Glomerular endothelial cell (primary cell): ENCODE measurements at places on chromosomes 12 and 14. TPM values are rescaled to one million over a fixed set of nuclear protein-coding genes. Genes with fewer than 3 reads are reported as not detected.

DNA sequence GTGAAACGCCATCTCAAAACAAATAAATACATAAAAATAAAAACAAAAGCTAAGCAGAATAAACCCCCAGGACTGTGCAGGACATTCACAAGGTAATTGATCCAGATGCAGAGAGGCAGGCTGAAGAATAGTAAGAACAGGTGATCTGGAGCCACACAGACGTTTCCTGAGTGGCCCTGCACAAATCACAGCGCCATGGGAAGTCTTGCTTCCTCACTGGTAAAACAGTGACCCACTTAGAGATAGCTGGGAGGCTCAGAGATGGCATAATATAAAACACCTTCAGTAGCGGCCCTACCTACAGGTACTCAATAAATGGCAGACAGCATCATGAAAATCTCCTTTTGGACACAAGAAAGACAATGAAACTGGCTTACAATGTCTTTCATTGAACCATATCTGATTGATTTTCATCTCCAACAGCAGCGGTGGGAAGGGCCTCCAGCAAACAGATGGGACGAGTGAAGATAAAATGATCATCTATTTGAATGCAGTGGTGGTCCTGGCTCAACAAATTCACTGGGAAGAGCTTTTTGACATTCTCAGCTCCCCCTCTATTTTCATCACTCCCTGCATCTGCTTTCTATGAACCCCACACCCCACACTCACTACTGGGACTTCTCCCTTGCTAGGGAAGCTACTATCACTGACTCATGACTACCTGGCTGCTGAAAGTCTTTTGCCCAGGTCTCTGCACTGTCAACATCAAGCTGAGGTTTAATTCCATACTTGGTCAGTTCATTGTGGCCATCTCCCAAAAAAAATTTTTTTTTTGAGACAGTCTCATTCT lies 63.9 kb downstream of the FOXN3 start:
- no peak for DNase-seq

- no peak for DNase-seq
Measured at GRCh38 chr12:108198043-108198442, 69.0 kb downstream of the WSCD2 start.

DNA sequence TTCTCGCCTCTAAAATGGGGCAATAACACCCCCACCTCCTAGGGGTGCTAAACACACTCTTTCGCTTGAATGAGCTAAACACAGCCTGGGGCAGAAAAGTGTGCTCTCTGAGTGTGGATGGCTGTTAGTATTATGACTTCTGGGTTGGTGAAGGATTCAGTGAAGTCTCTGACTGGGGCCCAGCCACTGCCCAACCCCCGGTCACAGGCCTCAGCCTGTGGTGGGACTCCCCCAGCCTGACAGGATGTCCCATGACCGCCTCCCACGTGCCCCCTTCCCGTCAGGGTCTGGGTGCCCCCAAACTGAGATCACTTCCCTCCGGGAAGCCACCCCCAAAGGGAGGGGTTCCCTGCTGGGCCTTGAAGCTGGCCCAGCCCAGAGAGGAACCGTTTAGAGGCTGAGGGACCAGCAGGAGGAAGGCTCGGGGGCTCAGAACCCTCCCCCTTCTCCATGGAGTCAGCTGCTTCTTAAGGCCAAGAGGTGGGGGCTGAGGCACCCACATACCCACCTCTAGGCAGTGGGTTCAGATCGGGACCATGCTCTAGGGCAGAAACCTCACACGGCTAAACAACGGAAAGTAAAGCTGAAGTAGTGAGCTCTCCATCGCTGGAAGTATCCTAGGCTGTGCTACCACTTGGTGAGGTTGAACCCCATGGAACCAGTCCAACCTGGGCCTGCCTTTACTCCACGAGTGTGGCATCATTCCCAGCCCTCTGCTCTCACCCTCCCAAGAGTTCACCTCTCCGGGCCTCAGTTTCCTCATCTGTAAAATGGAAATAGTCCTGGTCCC lies 13.8 kb downstream of the DTX1 start:
- no peak for DNase-seq

GRCh38 chr14:102901633-102902032 lies 20.8 kb upstream of the AMN start:
- no peak for DNase-seq

SLC5A8 gene
- not detected in 2 replicates for total RNA-seq

YEATS4 gene
- total RNA-seq: 17.9 and 26.6 TPM in 2 replicates

- DNase-seq: no peak
Measured at GRCh38 chr12:110684312-110684836, 4.5 kb downstream of the HVCN1 start.

DNA sequence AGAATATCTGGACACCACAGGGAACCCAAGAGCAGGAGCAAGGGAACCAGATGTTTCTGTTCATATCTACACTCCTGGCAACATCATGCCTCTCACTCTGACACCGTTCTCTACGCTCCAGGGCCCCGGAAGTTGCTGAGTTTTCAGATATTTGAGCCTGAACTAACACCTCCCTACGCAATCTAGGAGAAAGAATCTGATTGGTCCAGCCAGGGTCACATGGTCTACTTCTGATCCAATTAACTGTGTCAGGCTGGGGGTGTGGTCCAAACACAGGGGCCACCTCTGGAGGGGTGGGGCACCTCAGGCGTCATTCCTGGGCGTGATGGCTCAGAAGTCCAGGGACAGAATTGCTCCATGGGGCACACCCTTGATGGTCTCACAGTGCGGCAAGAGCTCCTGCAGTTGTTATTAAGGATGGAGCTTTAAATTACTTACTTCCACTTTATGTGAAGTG lies 165.5 kb downstream of the PTPN11 start:
- no peak for DNase-seq

DNA sequence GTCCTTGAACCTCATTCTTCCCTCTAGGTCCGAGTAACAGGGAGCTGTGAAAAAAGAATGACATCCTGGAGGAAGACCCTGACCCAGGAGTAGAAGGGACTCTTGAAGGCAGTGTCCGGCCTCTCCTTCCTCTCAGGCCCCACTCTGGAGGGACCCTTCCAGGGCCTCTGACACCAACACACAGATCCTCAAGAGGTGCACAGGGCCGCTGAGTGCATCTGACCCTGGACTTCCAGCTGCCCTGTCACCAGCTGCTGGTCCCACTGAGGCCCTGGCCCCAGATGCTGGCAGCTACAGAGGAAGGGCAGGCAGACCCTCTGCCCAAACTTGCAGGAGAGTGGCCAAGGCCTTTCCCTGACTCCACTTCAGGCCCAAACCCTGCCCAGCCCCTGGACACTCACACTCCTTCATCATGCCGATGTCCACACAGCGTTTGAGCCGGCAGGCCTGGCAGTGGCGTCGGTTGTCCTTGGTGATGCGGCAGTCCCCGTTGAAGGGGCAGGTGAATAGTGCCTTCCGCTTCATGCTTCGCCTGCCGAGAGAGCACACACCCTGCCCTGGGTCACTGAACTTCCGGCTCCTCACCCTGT lies 40.1 kb downstream of the VDR start:
- DNase-seq: no peak

DNA sequence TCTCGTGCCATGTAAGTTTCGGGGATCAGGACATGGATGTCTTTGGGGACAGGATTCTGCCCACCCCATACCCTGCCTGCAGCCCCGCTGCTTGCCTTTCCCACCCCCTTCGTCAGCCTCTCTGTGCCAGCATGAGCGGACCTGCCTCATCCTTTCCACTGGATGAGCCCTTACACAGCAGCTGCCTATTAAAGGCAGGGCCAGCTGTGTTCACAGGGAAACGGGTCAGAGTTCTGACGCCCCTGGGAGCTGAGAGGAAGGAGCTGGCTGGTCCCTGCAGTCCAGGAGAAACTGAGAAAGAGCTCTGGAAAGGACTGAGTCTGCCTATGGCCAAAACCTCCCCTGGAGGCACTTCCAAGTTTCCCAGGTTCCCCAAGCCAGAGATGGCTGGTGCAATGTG lies 83.5 kb upstream of the NCOR2 start:
- DNase-seq: no peak

CCDC196 gene
- total RNA-seq: not detected in 2 replicates

- no peak for DNase-seq
Measured at GRCh38 chr12:110182281-110182680, 58.1 kb downstream of the IFT81 start.

CATSPERB gene
- not detected in 2 replicates for total RNA-seq

DNA sequence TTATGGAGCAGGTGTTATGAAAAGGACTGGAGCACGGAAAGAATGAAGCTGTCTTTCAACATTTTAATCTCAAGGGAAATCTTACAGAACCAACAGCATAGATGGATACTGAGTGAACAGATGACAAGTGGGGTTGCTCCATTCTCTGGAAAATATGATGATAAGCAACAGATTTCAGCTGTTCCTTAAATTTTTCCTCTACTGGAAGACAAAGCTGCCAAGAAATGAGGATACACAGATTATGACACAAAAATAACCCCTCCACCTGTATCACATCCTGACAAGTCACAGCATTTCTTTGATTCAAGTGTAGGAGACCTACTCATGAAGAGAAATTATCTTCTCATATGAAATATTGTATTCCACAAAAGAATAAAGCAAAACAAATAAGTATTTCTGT lies 13.0 kb upstream of the TMTC2 start:
- DNase-seq: no peak
